Bone marrow (tissue), 2 donors: ENCODE measurements at places on chromosomes 7 and 10.

GRCh38 chr7:155341463-155341983, 43.8 kb downstream of the INSIG1 start:
- no peak for DNase-seq

- DNase-seq = no peak
Measured at GRCh38 chr7:42876182-42877068, 35.4 kb downstream of the C7orf25 start.

DNA sequence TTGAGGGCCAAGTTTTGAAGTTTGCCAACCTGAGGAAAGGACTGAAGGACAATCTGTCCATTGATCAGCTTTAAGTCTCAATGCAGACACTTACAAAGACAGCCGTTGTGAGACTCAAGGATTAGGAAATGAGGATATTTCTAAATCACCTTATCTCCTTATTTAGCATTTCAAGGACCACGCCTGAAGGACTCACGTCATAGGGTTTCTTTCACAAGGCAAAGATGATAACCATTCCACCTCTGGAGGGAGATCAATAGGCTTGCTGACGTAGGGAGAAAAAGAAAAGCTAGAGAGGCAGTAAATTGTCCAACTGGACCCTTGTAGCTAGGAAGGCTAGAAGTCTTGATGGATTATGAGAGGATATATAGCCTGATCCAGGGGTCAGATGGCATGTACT, 3.3 kb upstream of the ASB4 start:
- no peak for DNase-seq

- no peak for DNase-seq
Measured at GRCh38 chr7:73893342-73894101, 32.6 kb downstream of the TMEM270 start.

DNA sequence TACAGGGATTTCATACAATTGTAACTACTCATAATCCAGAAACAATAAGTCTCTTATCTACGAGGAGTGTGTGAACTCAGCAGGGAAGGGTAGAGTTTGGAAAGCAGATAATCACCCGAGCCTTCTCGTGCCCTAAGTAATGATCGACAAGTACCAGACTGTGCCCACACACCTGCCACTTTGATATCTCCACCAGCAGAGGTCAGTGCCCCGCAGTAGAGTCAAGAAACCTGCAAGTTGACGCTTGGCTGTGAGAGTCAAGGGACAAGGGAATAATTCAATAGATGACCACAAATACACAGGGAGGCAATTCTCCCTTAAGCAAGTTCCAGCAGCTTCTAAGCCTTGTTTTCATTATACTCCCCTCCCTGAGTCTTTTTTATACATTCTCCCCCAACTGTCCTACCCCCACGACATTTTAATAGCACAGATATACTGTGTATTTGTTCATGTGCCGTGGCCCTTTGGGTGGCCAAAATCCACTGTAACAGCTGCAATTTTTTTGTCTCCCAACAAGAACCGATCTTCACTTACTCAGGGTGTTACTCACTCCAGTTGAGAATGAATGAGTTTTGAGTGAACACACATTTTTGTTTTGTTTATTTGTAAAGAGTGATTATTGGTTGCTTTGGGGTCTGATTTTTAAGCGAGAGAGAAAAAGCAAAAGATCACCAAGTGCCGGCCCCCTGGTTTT, 106.9 kb upstream of the RHEB start:
- DNase-seq = no peak

- no peak for DNase-seq
Measured at GRCh38 chr10:75512203-75512933, 80.9 kb downstream of the LRMDA start.

- no peak for DNase-seq
Measured at GRCh38 chr10:103745341-103746247, 109.8 kb downstream of the SH3PXD2A start.

GRCh38 chr10:95208702-95209391, 14.8 kb downstream of the ACSM6 start:
- DNase-seq = no peak

GRCh38 chr7:79407351-79407750, 46.1 kb downstream of the MAGI2 start:
- no peak for DNase-seq

- DNase-seq = no peak
Measured at GRCh38 chr7:129911790-129912189, 41.0 kb downstream of the UBE2H start.

DNA sequence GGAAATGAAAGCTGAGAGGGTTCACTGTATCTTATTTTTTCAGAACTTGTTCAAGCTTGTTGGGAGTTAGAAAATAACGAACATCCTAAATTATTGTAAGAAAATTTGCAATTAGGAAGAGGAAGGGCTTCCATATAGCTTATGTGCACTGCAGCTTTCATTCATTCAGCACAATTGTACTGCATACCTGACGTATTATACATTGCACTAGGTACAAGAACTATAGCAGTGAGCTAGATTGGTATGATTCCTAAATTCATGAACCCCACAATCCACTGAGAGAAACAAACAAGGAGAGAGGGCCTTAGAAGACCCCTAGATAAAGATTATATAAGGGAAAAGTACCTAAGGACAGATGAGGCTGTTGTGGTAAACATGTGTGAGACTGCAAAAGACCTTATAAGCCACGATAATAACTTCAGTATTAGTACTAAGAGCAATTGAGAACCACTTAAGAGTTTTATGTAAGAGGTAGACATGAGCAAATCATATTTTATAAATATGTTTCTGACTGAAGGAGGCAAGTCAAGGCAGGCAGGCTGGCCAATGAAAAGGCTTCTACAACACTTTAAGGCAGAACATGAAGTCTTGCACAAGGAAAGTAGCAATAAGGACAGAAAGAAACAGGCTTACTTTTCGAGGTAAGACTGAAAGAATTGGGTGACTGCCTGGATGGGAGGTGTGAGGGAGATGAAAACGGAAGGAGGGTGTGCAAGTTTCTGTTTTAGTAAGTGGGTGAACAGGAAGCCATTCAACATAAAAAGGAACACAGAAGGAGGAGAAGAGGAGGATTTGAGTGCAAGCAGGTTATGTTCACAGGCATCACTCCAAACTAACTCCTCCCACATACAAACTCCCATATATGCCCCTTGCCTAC, 77.9 kb upstream of the LRRN3 start:
- DNase-seq = no peak

DNA sequence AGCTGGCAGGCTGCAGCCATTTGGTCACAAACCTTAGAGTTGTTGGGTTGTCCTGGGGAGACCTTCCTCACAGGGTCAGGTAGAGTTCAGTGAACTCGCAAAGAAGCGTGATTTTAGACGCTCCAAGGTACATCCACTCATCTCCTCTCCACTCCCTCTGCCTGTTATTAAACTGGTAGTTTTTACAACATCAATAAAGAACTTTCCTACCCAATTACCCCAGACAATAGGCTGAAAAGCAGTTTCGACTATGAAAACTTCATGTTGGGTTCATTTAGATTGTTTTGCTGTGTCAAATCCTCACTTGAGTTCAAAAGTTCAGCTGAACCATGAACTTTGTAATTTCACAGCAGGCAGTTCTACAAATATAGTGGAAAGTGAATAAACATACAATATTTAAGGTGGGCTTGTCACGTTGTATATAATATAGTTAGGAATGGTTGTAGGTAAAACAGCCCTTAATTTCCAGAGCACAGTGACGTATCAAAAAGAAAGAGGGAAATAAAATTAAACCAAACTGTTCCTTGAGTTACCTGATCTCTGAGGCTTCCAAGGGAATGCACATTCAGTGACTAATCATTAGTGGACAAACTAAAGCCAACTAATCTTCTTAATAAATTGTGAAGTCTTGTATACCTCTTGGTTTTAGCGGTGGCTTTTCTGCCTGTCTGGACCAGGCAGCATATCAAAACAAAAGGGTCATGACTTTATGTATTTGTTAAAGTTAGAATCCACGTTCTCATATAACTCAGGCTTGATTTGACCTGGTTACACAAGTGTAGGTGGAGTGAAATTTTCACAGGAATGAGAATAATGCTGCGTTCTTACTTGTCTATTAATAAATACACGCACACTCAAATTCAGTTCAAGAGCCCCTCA, 100.5 kb downstream of the CYP26A1 start:
- DNase-seq = no peak

DNA sequence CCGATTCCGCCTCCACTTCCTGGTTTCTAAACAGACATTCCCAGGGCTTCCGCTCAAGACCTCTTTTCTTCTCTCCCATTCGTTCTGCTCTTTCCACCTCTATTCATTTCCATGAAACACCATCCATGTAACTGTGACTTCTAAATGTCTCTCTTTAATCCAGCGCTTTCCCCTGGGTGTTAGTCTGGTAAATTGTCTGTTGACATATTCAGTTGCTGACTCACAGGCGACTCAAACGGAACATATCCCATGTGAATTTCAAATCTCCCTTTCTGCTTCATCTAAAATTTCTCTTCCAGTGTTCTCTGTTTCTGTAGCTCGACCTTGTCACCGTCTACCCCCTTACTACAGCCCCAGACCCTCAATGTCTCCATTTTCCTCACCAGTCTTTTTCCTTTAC, 119.1 kb downstream of the PFKFB3 start:
- DNase-seq = no peak

GRCh38 chr10:124735491-124736286, 8.5 kb downstream of the FAM53B start:
- no peak for DNase-seq

GRCh38 chr7:104160375-104160774, 47.4 kb downstream of the ORC5 start:
- DNase-seq = no peak

DNA sequence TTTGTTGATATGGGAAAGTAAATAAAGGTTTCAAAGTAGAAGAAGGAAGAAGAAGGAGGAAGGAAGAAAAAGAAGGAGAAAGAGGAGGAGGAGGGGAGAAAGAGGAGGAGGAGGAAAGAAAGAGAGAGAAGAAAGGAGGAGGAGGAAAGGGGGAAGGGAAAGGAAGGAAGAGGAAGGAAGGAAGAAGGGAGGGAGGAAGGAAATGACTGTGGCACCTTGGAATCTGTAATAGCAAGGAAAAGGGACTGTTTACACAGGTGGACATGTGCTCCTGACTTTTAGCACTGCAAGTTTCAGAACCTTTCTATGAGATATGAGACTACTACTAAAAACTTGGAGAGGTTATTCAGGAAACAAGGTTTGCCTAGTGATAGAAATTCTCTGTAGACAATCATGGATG, 153.2 kb downstream of the BTAF1 start:
- DNase-seq = no peak

GRCh38 chr7:155983176-155983815, 171.0 kb upstream of the SHH start:
- no peak for DNase-seq

DNA sequence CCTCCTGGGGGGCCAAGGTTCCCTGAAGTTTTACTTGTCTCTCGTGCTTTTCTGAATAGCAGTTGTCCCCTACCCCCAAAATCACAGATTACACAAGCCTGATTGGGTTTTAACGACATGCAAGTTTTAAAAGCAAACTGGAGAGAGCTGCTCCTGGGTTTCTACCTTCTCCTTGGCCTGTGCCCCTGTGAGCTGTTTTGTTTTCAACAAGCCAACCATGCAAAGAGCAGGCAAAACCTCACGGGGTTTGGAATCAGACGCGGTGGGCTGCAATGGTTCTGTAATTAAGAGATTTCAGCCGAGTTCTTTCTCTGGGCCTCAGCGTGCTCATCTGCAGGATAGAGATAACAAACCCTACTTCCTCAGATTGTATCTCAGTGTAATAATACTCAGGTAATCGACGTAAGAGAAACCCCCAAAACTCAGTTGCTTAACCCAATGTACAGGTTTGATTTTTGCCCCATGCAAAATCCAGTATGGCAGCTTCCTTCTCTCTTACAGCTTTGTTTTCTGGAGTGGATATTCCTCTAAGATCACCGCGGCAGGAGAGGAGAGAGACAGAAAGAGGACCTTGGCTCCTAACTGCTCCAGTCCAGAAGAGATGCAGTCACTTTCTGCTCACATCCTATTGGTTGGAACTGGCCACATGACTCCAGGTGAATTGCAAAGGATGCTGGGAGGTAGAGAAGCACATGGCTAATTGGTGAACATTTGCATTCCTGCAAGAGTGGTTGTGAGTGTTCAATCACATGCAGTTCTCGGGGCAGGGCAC, 42.0 kb downstream of the MYL10 start:
- no peak for DNase-seq

DNA sequence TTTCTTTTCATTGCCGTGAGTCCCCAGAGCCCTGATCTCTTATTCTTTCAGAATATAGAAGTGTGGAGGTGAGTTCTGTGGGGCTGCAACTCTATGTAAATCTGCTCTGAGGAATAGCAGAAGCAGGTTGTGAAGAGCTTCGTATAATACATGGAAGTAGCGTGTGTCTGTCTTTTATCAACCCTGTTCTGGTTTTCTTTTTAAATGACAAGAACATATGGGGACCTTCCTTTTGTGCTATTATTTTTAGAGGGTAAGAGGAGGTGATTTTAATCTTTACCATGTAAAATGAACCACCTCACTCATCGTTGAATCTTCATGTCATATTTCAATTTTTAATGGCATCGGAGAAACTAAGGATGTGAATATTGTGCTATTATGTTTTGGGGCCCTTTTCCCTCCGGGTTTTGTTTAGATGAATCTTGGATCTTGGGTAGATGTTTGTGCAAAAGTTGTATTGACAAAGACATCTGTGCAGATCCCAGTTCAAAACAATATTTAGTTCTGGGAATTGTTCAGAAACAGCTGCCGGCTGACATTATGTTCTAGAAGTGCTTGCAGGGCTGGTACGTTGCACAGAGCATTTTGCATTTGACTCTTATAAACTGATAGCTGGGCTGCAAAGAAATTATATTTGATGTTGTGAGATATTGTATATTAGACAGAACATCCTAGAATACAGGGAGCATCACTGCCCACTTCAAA, 46.7 kb downstream of the PLXDC2 start:
- no peak for DNase-seq

DNA sequence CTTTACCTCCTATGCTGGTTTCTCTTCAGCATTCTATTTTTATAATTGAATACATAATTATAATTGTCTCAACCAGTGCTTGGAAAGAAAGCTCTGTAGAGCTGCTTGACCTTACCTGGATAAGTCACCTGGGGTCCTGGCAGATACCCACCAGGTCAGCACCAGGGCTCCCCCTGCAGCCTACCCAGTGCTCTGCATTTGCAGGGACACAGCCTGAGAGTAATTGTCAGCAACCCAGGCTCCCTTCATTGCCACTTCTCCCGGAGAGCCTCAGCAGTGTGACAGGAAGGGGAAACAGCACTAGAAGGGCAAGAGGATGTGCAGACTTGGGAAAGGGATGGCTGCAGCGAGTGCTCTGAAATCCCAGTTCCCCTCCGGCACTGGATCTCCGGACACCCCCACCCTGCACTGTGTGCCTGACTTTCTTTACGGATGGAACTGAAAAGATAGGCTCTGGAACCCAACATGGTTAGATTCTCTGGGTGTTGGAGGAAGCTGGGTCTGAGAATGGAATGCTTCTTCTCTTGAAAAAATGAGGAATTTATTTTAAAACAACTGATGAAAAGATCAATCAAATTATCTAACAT, 11.4 kb upstream of the PAX4 start:
- DNase-seq = no peak

DNA sequence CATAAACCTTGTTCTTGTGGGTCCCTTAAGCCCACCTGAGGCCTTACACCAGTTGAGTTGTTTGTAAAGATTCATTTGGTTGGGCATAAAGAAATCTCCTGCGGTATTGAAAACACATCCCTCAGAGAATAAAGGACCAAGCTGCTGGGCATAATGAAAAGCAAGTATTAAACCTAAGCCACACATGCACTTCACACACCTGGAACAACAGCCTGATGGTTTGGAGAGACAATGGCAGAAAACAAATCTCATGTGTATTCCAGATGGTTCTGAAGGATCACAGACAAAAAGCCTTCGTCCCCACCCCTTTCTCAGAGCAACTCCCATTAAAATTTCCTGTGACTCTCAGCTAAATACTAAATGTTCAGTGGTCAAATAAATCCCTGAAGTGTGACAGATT, 44.2 kb downstream of the FEZF1 start:
- DNase-seq = no peak
